ENCODE measurements at places on chromosomes 12 and 14. TPM values are rescaled to one million over a fixed set of nuclear protein-coding genes. Genes with fewer than 3 reads are reported as not detected.

Gene GYS2
- polyA plus RNA-seq, result not detected

Gene NDUFA12
- 105 TPM for polyA plus RNA-seq

Gene GPR162
- 17.7 TPM for polyA plus RNA-seq

Gene DNAI7
- 0.26 TPM for polyA plus RNA-seq

Gene DNAJC22
- polyA plus RNA-seq, result 0.24 TPM

Gene CCDC196
- not detected for polyA plus RNA-seq

Gene OTOGL
- 0.12 TPM for polyA plus RNA-seq

Gene ADAMTS20
- 0.15 TPM for polyA plus RNA-seq

Gene FRMD6
- polyA plus RNA-seq, result 29.6 TPM

Gene GNPNAT1
- polyA plus RNA-seq, result 19.1 TPM

Gene MSI1
- 3.9 TPM for polyA plus RNA-seq

Gene RNASE7
- polyA plus RNA-seq, result not detected

Gene RNASE1
- 187 TPM for polyA plus RNA-seq

Gene NPFF
- polyA plus RNA-seq, result 1.6 TPM

Gene GTF2A1
- 16.7 TPM for polyA plus RNA-seq

Gene STON2
- polyA plus RNA-seq, result 10.0 TPM

Gene EPYC
- not detected for polyA plus RNA-seq

Gene GMFB
- polyA plus RNA-seq, result 57.2 TPM

Gene LPAR5
- polyA plus RNA-seq, result 1.4 TPM

Gene KLRK1
- 2.0 TPM for polyA plus RNA-seq

Gene ADCY6
- 37.0 TPM for polyA plus RNA-seq

Gene ANG
- 3.1 TPM for polyA plus RNA-seq

Gene SLCO1B3
- 0.07 TPM for polyA plus RNA-seq

Gene TRIAP1
- 36.6 TPM for polyA plus RNA-seq

Gene TAS2R19
- polyA plus RNA-seq, result 1.2 TPM

Gene DENND5B
- 18.4 TPM for polyA plus RNA-seq

Gene TC2N
- 3.3 TPM for polyA plus RNA-seq

Gene KLRF1
- 0.33 TPM for polyA plus RNA-seq

Gene KRT72
- not detected for polyA plus RNA-seq

Gene APOLD1
- 8.7 TPM for polyA plus RNA-seq

Gene MEG3
- polyA plus RNA-seq, result 2,649 TPM

Gene PRB2
- not detected for polyA plus RNA-seq

Gene TPPP2
- polyA plus RNA-seq, result 0.17 TPM

Gene CIT
- 7.1 TPM for polyA plus RNA-seq

Gene RNU7-1
- polyA plus RNA-seq, result not detected

Gene BBOF1
- polyA plus RNA-seq, result 6.2 TPM

Gene SPIC
- polyA plus RNA-seq, result 0.21 TPM

Gene OVCH1
- polyA plus RNA-seq, result 0.57 TPM
